ENCODE measurements at places on chromosomes 7 and 10.

GRCh38 chr7:105625986-105626385 lies 44.7 kb upstream of the EFCAB10 start:
- DNase-seq = no peak

- DNase-seq = no peak
These were observed 54.6 kb upstream of the OPN4 start for GRCh38 chr10:86599729-86600128.

GRCh38 chr10:35739998-35740397 lies 97.9 kb upstream of the FZD8 start:
- DNase-seq = no peak

DNA sequence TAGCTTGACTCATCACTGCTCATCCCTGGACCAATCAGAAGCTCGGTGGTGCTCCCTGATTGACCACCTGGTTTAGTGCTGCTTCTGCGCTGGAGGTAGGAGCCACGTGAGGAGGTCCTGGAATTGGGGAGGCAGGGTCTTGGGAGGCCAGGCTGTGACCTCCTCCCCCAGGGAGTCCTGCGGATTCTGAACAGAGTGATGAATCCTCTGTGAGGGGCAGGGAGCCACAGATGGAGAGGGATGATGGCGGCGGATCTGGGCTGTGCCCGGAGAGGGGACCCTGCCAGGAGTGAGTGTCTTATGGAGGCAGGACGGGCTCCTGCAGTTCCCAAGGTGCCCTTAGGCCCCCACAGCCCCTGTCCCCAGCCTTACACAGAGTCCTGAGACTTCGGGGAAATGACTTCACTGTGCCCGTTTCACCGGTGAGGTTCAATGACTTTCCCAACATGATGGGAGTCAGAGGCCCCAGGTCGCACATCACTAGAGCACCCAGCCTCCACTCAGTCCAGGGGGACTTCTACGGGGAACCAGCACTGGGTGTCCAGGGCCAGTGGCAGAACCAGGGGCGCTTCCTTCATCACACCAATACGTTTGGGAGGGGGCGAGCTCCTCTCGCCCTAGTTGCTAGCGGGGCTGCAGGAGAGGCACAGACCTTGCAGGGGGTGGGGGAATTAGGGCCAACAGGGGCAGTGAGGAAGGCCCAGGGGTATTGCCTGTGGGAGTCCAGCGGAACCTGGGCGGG lies 48.9 kb downstream of the FKBP6 start:
- no peak for DNase-seq

GRCh38 chr10:105797234-105797890 lies 1156.3 kb downstream of the SORCS3 start:
- peak; percentile 35 for DNase-seq

- DNase-seq = no peak
These were observed 37.3 kb downstream of the KIF20B start for GRCh38 chr10:89738551-89739209.

DNA sequence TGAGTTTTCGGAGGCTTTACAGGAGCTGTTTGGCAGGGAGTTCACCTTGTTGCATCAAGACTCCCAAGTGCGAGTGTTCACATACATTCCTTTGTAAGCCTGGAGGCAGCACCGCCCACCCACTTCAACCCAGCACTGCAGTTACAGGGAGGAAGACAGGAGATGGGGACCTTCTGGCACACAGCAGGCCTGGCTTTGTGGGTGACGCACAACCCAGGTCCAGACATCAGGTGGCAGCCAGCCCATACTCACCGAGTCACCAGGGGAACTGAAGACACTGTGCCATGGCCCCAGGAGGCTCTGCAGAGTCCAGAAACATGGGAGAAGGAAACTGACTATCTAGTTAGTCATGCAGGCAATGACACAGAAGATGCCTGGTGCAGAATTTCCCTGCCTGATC lies 305.9 kb upstream of the RNF32 start:
- DNase-seq = no peak

- DNase-seq = no peak
These were observed 497.5 kb upstream of the ZMIZ1 start for GRCh38 chr10:78571286-78571685.

DNA sequence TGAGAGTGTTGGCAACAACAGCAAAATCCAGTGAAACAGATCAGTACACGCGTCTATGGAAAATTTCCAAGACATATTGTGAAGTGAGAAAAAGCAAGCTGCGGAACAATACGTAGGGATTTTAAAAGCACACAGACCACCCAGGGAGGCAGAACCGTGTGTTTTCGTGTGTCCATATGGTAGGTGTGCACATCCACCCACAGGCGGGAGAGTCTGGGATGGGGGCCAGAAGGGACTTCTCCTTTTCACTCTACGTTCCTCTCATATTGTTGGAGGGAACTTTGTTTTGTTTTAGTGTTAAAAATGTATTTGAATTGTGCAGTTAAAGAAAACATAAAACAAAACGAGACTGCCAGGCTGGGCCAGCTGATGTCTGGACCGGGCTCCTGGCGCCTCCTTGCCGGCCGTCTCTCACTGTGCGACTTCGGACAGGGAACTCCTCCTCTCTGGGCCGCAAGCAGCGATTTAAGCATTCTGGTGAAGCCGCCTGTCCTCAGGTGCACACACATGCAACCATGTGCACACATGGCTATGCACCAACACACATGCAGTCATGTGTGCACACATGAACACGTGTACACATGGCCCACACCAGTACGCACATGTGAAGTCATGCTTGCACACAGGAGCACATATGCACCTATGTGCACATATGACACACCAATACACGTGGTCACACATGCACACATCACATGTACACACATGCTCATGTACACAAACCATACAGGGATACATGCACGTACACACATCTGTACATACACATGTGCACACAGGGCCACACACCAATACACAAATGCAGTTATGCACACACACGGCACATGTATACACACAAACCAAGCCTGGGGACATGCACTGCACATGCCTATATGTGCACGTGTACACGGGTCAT lies 141.1 kb downstream of the ELFN1 start:
- no peak for DNase-seq

- DNase-seq = no peak
These were observed 42.3 kb upstream of the CNTNAP2 start for GRCh38 chr7:146074195-146074765.

GRCh38 chr10:7481368-7481765 lies 70.5 kb upstream of the SFMBT2 start:
- DNase-seq = no peak

DNA sequence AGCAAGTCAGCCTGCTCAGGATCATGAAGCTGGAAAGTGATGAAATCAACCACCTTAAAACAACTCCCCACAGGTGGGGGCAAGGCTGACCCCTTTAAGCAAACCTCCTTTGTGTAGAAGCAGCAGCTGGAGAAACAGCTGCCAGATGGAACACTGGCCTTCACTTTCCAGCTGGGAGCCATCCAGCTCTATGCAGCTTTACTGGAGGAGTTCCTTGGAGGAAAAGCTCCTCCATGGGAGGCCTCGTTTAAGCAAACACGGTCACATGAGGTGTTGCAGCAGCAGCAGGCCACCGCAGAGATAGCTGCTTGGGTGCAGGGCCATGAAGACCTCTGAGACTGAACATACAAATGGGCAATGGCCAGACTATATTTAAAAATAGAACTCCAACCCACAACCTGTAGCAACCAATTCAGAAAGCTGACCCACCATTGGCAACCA lies 13.0 kb upstream of the DLG5 start:
- peak; percentile 74 for DNase-seq

DNA sequence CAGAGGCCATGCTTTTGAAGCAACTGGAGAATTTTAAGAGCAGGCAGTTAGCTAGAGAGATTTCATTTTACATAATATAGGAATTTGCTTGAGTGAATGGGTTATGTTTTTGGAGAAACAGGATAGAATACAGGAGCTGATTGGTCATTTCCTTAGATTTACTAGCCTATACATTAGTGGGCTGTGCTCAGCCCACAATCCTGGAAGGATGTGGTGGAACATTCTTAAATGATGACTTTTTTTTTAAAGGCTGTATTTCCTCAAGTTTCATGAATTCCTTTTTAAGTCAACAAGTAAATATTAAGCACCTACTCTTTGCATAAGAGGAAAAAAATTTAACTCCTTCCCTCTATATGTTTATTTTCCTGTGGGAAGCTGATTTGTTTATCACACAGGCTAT lies 314.4 kb upstream of the BMPER start:
- no peak for DNase-seq

GRCh38 chr7:48299580-48300169 lies 128.4 kb downstream of the ABCA13 start:
- DNase-seq = peak; percentile 37

DNA sequence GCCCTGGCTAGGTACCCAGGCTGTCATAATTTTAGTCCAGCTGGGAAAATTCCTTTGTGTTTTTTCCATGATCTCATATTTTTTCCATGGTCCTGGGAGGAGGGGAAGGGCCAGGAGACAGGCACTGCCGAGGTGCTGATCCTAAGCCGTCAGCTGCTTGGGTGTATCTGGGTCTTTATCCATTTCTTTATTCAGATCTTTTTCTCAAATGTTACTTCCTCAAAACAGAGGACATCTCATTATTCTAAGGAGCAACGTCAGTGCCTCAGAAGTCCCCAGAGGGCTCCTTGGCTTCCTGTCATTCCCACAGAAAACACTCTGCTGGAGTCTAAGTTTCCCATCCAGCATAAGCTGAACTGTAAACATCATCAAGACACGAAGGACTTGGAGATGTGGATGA lies 2.8 kb upstream of the OR6V1 start:
- DNase-seq = no peak

DNA sequence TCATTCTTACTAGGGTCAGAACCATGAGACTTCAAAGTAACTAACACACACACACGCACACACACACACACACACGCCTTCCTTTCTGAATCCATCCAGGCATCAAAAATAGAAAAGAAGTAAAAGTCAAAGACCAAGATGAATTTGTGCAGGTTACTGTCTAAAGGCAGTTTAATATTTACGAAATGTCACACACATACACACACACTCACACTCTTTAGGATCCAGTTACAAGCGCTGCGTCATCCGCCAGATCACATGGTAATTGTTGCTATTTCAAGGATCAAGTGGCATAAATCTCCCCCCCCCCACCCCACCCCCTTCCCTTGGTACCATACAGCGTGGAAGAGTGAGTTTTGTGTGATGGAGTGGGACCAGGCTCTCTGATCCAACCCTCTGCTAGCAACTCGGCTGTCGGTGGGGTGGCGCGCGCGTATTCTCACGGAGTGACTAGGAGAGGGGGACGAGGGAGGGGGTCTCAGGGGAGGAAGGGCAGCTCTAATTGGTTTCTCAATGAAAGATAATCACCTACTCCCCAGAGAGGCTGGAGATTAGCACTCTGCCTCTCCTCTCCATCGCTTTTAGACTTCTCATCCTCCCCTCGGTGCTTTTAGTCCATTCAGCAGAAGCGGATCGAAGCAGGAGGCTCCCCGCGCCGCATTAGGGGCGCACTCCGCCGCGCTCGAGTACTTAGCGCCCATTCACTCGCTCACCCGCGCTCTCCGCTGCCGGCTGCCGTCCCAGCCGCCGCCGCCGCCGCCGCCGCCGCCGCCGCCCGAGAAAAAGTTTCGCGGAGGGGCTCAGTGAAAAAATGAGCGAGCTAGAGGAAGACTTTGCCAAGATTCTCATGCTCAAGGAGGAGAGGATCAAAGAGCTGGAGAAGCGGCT lies 83.5 kb upstream of the PRKG1 start:
- peak; percentile 72 for DNase-seq

DNA sequence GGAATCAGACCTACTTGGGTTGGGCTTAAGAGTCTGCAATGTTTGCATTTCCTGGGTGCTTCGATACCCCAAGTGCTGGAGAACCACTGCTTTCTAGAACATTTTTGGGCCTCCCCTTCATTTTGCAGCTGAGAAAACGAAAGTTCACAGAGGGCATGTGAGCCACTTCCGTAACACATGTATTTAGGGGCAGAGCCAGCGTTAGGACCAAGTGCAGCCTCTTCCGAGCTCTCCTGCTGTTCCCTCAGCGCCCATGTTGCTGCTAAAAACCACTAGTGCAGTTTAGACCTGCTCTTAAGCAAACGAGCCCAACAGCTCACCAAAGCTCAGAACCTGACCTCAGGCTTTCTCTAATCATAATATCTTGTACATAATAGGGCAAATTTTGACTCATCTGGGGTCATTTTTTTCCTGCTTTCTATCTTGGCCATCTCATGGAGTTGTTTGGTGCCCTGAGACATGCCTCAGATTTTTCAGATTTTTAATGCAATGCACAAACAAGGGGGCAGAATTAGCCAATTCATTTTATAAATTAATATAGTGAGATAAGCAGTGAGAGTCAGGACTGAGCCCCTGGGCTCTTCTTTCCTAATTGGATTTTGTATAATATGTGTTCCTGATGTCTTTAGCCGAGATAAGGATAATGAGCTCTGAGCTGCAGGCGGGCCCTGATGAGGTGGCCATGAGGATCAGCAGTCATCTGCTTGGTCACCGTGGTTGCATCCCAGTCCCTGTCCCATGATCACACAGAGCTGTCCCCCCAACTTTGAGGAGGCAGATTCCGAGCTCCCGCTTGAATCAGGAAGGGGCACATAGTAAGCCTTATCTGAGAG lies 12.9 kb downstream of the BAG3 start:
- DNase-seq = no peak

DNA sequence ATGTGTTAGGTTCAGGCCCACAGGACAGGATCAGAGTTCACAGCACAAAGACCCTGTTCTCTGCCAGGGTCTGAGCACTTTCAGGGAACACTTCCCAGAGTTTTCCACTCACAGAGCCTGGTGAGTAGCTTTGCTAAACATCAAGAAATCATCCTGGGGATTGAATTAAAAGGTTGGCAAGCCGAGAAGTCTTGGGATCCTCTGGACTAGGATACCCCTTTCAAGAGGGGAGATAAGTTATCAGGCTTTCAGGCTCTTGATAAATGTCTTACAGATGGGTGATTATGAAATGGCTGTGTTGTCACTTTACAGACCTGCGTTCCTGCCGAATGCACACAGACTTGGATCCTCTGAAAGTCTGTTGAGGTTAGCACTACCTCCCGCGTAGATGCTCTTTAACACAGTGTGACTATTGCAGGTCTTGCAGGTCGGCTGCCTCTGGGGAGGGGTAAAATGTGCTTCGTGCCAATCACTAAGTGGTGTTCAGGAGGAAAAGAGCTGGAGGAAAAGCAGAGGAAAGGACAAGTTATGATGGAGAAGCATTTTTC lies 473.5 kb upstream of the AKR1E2 start:
- DNase-seq = no peak

DNA sequence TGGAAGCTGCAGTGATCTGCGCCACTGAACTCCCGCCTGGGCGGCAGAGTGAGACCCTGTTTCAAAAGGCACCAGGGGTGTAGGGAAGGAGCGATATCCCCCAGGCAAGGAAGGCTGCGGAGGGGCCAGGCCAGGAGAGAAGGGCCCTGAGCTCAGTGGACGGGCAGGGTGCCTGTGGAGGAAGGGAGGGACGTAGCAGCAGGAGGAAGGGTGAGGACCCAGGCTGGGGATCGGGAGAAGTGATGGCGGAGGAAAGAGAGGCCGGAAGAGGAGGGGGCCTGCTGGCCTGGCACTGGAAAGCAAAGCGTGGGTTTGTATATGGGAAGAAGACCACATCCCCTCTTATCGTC lies 45.6 kb downstream of the ALOX5 start:
- no peak for DNase-seq
